Uterus (tissue), 4 donors: ENCODE measurements at places on chromosomes 7 and 10. TPM values are rescaled to one million over a fixed set of nuclear protein-coding genes. Genes with fewer than 3 reads are reported as not detected.

DNA sequence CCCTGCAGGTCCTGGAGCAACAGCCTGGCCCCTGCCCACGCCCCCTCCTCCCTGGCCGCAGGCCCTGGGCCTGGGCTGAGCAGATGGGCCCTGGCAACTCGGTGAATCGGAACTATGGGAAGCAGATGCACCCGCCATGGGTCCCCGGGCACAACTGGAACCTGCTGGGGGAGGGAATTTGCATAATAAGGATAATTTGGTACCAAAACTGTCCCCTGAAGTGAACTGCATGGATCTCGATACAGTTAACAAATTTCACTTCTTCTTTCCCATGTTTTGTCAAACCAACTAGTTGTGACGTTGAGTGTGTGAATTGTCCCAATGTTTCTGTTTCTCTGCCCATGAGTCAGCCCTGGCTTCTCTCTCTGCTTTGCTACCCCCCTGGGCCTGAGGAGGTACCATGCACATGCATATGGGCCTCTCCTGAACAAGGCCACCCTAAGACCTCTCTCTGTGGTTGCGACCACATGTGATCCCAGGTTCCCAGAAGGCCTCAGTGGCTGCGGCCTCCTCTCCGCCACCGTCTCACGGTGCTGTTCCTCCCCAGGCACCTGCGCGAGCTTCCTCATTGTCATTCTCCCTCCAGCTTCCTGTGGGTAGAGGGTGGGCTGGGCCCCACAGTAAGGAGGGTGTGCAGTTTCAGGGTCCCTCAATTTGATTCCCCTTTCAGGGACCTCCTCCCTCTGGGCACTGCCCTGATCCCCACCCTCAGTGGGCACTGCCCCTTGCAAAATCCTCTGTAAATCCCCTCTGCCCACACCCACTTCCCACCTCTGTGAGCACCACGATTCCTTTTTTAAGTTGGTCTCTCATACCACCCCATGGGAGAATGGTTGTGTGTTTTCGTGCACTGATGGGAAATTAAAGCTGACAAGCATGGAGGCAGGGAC lies 40.0 kb downstream of the FIGNL1 start:
- DNase-seq, result no peak

DNA sequence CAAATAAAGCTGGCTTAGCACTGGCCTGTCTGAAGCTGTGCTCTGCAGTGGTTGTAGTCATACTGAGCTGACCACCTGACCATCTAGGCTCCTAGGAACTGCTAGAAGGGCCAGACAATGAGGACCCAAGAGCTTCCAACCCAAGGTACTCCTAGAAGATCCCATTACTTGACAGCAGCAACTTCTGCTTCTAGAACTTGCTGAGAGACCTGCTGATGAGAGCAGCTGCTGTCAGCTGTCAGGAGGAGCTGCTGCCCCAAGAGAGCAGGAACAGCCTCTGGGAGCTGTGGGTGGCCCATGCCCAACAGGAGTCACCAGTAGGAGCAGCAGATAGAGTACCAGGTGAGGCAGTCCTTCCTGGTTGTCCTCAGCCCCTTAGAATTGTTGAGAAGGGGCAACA lies 70.2 kb downstream of the RBM20 start:
- DNase-seq, result no peak

- DNase-seq, result peak; percentile 22
These were observed 4.0 kb downstream of the SFMBT2 start for GRCh38 chr10:7406712-7407333.

LIPK gene
- not detected for total RNA-seq

- no peak for DNase-seq
These were observed 705.6 kb upstream of the GALNT17 start for GRCh38 chr7:70426249-70426880.

DNA sequence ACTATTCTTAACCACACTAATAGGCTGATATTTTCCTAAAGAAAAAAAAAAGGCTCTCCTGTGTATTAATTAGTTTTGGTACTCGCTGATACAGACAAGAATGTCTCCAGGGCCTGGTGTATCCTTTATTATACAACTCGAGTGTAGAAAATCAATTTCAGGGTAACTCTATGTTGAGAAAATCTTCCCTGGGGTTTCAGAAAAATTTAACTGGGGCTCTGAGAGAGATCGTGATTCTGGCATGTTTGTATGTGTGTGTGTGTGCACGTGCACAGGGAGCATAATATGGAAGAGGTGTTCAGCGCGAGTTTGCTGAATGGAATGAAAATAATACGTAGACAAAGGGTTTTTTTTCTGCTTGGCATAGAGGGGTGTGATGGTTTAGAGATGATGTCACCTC lies 496.8 kb downstream of the GPAM start:
- no peak for DNase-seq

DNA sequence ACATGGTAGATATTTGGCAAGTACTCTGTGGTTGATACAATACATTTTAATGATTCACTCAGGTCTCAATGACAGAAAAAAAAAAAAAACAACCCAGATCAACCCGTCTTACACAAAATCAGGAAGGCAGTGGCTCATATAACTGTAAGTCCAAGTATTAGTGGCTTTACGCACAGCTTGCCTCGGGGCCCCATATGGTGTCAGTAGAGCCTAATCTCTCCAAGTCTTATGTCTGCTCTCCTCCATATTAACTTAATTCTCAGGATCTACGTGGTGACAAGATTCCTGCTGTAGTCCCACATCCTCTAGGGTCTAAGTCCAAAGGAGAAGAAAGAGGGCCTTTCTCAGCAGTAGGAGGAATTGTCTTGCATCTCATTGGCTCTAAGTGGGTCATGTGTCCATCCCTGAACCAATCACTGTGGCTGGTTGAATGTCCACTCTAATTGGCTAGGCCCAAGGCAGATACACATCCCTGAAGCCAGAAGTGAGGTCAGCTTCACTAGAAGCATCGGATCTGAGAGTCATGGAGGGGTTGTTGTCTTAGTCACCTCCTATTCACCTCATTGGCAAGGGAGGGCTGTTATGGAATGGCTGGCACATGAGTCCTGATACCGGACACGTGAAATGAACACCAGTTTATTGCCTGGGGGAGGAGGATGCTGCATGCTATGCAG lies 20.5 kb upstream of the PLPP4 start:
- no peak for DNase-seq

GRCh38 chr7:51633006-51633405 lies 316.4 kb upstream of the COBL start:
- no peak for DNase-seq

HABP2 gene
- total RNA-seq, result not detected

AKR1C1 gene
- total RNA-seq, result 35.4 TPM

PLAC9 gene
- total RNA-seq, result 27.7 TPM

GRCh38 chr7:39399986-39400385 lies 166.2 kb upstream of the YAE1 start:
- DNase-seq, result no peak

- peak; percentile 37 for DNase-seq
These were observed 1.6 kb upstream of the PPA1 start for GRCh38 chr10:70234668-70235447.

DNA sequence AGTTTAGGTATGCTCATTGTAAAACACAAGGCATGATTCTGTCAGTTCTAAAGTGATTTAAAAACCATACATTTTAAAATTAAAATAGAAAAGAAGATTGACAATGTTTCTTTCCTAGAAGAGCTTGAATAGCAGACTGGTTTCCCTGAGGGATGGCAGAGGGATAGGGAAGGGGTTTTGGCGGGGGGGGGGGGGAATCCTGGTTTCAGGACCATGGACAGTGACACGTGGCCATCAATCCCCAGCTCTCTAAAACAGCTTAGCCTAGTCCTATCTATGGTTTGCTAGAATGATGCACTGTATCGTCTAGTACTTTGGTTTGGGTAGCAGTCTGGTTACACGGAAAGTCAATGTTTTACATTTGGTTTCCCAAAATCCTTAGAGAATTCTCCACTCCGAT lies 88.7 kb downstream of the PHYHIPL start:
- DNase-seq, result no peak

TMEM236 gene
- not detected for total RNA-seq

DNAJC12 gene
- 8.2 TPM for total RNA-seq

GRCh38 chr10:122974023-122974422 lies 6.2 kb upstream of the PSTK start:
- no peak for DNase-seq

DNA sequence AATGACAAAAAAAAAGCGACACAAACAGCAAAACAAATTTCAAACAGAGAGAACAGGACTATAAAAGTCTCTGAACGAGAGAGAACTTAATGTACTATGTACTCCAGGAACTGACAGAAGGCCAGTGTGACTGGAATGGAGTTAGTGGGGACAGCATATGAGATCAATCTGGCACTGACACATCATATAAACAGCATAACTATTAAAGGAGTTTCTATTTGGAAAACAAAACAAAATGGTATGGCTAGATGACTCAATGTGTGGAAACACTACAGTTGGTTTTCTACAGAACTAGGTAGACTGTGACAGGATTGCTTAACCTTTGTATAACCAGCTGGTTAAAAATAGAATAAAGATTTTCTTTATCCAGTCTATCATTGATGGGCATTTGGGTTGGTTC lies 232.9 kb upstream of the KAT6B start:
- no peak for DNase-seq

DNA sequence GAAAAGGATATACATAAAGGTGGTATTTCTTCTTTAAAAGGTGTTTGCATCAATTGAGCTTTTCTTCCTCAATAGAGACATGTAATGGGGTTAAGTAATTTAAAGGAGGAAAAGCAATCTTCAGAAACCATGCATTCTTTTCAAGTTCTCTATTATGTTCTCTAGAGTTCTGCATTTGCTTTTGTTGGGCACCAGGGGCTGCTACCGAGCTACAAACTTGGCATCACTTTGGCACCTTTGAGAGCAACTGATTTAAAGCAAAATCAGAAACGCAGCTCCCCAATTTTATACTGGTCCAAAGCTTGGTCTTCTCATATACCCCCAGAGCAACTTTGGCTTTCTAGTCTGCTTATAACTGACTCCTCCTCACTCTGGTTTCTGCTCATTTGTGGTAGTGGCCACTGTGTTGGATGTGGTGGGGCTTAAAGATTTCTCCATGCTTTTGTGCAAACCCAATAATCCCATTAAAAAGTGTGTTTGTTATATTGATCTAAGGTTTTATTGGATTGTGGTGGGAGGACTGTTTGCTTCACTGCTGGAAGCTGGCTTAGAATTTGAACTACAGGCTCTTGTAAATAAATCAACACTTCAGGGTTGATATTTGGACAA lies 712.1 kb downstream of the PHTF2 start:
- DNase-seq, result no peak

- DNase-seq, result no peak
These were observed 6.7 kb downstream of the RNF216 start for GRCh38 chr7:5774790-5775189.

- no peak for DNase-seq
These were observed 55.8 kb downstream of the NCAPG2 start for GRCh38 chr7:158648787-158649186.

CREB3L2 gene
- total RNA-seq, result 185 TPM

TRIM50 gene
- total RNA-seq, result 0.21 TPM

DNA sequence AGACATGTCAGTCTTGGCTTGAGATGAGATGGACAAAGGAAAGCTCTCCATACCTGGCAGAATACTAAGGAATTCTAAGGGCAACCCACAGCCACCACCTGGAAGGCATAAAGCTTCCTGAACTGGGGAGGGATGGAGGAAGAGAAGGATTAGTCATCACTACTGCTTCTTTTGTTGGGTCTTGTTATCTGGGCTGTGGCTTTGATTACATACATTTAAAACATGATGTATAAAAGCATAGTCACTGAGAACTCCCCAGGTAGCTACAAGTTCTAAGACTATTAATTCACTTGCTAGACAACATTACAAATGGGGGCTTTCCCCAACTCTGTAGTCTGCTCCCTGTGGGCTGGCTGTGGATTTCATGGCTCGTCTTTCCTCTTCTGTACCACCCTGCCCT lies 58.2 kb downstream of the RBM33 start:
- DNase-seq, result no peak
